ENCODE measurements at places on chromosomes 1 and 21. TPM values are rescaled to one million over a fixed set of nuclear protein-coding genes. Genes with fewer than 3 reads are reported as not detected.

GRCh38 chr1:171263901-171264300, 15.6 kb downstream of the FMO1 start:
- no peak for DNase-seq

Gene BCAR3
- 69.3 TPM for total RNA-seq

DNA sequence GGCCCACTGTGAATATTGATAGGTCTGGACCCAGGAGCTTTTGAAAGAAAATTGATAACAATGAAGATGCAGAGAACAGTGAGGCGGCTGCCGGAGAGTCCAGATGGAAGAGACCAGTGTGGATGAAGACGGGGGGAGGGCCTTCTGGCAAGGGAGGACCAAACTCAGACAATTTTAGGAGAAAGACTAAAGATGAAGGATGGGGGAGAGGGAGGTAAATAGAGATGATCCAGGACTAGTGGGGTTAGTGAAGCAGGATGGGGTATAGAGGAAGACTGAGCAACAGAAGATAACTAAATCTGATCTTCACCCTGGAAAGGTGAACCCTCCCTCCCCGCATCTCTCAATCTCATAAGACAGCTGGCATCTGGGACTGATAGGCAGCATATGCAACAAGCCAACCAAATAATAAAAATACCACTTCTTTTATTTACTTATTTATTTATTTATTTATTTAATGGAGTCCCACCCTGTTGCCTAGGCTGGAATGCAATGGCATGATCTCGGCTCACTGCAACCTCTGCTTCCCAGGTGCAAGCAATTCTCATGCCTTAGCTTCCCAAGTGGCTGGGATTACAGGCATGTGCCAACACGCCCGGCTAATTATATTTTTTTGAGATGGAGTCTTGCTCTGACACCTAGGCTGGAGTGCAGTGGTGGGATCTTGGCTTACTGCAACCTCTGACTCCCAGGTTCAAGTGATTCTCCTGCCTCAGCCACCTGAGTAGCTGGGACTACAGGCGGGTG, 10.5 kb downstream of the EIF3I start:
- DNase-seq, result no peak

Gene REN
- total RNA-seq, result not detected

DNA sequence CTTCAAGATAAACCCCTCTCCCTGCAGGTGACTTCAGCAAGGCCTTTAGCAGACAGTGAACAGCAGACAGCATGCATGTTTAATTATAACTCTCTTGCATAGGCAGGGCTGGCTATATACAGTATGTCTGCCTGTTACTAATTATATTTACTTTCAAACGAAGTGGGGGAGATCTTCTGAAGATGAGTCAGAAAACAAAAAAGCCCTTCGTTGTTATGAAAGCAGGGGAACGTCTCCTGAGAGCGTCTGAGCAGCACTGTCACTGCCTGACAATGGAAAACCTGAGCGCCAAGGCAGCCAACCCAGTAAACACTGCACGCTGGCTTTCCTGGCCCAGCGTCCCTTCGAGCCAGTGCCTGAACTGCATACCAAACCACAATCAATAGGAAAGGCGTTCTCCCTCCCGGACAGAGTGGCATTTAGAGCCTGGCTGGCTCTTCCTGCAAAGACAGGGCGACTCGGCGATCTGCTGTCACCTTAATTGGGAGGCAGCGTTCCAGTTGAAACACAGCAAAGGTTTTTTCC, 54.1 kb downstream of the TOMM20 start:
- no peak for DNase-seq

- DNase-seq, result no peak
Measured at GRCh38 chr1:52970149-52970548, 43.1 kb downstream of the SCP2 start.
